ENCODE measurements at places on chromosomes 7 and 10.

GRCh38 chr10:51879238-51879637, 179.8 kb upstream of the CSTF2T start:
- no peak for DNase-seq

- DNase-seq = no peak
These were observed 12.3 kb downstream of the CAV2 start for GRCh38 chr7:116511552-116512519.

DNA sequence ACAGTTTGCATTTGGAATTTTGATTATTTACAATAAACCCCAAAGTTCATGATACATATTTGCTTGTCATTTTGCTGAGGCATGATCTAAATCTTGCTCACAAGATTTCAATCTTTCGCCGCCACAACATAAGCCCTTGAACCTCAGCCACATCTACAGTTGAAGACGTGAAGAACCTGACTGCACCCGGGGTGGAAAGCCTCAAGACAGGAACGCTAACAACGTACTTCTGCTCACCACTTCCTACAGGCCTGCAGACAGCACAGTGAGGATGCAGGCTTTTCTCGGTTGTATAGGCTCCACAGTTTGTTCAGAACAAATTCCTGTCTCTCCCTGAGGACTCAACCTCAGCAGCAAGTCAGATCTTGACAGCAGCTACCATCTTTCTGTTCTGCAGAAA, 393.8 kb upstream of the PRKCQ start:
- no peak for DNase-seq

DNA sequence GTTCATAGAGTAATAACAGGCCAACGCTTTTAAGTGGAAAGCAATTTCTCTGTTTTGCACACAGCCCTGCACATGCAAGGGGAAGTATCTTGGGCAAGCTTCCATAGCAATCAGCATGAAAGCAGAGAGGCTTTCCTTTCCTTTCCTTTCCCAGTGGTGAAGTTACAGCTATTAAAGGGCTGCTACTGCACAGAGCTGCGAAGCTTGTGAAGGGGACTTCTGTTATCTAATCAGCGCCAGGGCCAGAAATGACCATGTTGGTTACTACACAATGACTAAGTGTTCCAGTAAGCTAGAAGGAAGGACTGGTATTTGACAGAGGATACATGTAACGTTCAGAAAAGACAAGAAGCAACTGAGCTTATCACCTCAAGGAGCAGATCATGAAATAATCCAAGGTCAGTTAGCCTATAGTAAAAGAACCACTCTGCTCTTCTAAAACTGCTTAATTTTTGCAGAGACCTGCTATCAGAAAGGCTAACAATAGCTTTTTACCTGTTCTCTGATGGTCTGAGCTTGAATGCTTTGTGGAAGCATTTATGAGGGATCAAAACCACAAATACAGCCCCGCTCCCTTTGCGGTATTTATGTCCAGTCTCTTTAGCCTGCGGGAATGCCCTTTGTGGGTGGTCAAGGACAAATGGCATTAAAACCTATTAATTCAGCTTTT, 45.9 kb downstream of the SGMS1 start:
- no peak for DNase-seq

DNA sequence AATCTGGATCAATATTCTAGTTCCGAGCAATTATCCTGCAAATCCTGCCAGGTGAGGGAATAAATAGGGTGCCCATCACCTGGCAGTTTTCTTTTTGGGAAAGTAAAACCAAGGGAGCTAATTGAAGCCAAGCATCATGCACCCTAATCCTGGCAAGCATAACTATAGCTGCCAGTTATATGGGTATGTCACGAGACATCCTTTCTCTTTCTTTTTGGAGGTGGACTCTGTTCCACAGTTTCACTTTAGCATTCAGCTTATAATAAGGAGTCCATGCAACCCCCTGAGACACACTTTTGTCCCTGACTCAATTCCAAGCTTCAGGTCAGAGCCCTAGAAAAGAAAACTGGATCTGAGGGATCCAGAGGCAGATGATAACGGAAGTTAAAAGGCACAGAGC, 222.5 kb downstream of the PHF14 start:
- DNase-seq = no peak

DNA sequence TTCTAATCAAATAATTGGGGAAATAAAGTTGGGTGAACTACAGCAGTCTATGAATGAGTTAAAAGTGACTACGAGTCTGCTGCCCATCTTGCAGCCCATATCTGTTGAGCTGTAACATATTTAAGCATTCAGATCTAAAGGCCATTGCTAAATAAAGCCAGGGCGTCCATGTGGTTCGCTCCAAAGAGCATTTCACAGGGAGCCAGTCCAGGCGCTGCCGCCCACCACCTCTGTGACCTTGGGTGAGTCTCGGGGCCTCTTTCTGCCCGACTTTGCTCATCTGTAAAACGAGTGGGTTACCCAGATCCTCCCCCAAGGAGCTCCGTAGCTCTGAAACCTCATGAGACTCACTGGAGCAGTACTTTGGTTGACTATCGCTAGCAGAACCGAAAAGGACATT, 223.1 kb downstream of the CUX1 start:
- no peak for DNase-seq

- no peak for DNase-seq
These were observed 423.0 kb downstream of the NEBL start for GRCh38 chr10:20474064-20474463.

- DNase-seq = no peak
These were observed 3.6 kb upstream of the HOXA13 start for GRCh38 chr7:27203365-27203953.

DNA sequence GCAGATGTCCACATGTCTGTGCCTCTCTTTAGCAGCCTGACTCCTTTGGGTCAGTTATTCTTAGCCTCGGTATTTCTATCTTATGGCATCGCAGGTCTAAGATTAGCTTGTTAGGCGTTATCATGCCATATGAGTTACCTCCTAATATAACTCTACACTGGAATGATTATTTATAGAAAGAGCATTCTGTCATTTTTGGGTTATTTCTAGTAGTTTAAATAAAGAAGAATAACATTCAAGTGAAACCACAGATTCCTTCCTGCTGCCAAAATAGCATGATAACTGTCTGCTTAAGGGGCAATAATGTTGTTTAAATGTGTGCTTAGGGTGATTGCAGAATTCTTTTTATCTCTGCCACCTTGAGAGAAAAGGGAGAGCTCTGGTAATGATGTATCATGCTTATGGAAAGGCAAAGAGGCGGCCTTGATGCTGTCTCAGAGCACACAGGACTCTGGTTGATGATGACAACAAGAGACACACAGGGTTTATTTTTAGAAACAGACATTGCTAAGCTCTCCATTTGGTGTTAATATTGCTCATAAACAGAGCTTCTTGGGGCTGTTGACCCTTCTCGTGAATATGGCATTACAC, 10.4 kb downstream of the HDAC9 start:
- no peak for DNase-seq
